Posterior cingulate gyrus (tissue), 11 donors: ENCODE measurements at places on chromosomes 3 and 15.
A peak's percentile ranks its signal among the peaks of the same experiment; 100 is the strongest.

DNA sequence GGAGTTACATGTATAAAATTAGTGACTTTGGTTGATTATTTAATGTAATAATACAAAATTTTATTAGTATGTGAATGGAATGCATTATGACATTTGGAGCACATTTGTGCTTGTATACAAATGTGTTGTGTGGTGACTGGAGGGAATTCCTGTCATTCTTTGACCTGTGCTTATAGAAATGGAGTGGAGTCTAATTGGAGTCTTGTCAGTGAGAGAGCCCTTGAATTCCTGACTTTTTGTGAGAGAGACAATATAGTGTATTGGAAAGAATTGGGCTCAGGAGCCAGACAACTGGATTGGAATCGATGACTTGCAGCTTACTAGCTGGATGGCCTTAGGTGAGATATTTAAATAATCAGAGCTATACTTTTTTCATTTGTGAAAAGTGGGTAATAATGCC lies 9.4 kb downstream of the TCF12 start:
- no peak for DNase-seq

- DNase-seq = no peak
Observed at GRCh38 chr3:5520237-5520636, 332.7 kb downstream of the EDEM1 start.

GRCh38 chr3:81195478-81195877 lies 566.0 kb downstream of the GBE1 start:
- no peak for DNase-seq

DNA sequence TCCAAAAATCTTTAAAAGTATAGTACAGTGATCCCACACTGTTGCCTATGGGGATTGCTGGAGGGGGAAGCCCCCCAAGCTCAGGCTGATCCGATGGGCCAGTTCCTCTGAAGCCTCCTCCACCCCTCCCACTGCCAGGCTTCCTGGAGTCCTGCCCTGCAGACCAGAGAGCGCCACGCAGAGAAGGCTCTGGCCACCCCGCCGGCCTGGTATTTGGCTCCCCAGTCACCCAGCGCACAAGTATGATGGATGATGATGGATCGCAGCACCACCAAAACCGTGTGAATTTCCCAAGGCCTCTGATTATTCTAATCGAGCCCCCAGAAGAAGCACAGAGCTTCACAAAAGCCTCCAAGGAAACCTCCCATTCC lies 259.0 kb downstream of the MECOM start:
- no peak for DNase-seq

DNA sequence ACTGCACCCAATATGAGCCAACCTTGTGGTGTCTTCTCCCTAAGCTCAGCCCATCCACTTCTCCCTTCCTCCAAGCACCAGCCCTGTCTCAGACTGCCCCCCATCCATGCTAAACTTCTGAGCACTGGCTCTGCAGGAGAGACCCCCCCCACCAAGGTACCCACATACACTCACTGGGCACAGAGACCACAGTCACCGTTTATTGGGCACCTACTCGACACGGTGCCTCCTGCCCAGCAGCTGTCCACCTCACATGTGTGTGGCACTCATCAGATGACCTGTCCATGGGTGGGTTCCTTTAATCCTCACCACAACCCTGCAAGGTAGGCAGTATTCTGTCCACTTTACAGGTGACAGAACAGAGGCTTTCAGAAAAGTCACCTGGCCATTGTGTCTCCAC lies 22.3 kb upstream of the SFMBT1 start:
- DNase-seq = no peak

GRCh38 chr3:8653800-8654408 lies 9.3 kb upstream of the SSUH2 start:
- no peak for DNase-seq

- no peak for DNase-seq
Observed at GRCh38 chr3:12908859-12909258, 67.5 kb upstream of the RPL32 start.

DNA sequence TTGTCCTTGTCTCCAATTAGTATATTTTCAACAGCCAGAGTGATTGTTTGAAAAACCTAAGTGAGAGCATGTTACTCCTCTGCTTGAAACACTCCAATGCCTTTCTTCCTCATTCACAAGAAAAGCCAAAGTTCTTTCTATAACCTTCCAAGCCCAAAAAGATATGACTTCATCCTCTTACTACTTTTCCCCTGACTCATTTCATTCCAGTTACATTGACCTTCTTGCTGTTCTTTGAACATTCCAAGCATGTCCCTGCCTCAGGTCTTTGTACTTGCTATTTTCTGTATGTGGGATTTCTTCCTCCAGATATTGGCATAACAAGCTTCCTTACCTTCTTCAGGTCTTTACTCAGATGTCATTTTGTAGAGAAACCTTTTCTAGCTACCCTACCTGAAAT lies 28.3 kb downstream of the EHHADH start:
- DNase-seq = no peak

- DNase-seq = no peak
Observed at GRCh38 chr3:13135251-13135810, 62.1 kb upstream of the IQSEC1 start.

GRCh38 chr3:66035763-66036477 lies 2.8 kb downstream of the MAGI1 start:
- DNase-seq = no peak

DNA sequence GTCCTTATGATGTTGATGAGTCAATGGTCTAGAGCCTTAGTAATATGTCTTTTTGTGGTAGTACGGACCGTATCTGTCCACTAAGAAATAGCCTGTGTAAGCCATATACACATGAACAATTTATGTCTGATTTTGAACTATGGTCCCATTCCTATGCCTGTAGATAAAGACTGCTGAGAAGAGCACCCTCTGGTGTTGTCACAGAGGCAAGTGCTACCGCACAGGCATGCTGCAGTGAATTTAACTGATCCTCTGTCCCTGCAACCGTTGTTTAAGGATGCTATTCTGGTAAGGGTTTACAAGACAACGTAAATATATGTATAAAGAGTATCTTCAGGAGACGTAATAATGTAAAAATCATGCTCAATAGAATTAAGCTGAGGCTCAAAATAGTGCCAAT lies 170.7 kb downstream of the UBE3A start:
- no peak for DNase-seq

DNA sequence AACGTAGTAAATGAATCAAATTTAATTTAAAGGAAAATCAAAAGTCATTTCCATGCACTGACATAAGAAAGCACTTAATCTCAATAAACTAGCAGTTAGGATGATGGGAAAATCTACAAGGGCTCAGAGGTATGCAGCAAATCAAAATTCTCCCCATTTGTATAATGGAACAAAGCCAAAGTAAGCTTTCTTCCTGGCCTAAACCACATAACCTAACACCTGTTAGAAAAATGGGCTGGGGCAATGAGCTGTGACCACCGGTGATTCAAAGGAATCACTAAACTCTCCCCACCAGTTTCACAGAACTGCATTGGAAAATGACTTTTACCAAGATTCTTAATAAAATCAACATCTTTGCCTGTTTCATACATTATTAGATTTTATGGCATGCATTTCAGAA lies 1024.3 kb downstream of the FHIT start:
- no peak for DNase-seq

GRCh38 chr3:186318135-186318534 lies 43.9 kb downstream of the DGKG start:
- no peak for DNase-seq

GRCh38 chr3:115825046-115825445 lies 201.7 kb downstream of the GAP43 start:
- DNase-seq = no peak

- no peak for DNase-seq
Observed at GRCh38 chr3:118772547-118773011, 262.1 kb downstream of the IGSF11 start.

- DNase-seq = no peak
Observed at GRCh38 chr15:46270481-46271147, 635.8 kb downstream of the SQOR start.

- no peak for DNase-seq
Observed at GRCh38 chr3:123483146-123483545, 34.3 kb upstream of the ADCY5 start.

GRCh38 chr3:179695672-179696313 lies 43.0 kb downstream of the USP13 start:
- DNase-seq = no peak

DNA sequence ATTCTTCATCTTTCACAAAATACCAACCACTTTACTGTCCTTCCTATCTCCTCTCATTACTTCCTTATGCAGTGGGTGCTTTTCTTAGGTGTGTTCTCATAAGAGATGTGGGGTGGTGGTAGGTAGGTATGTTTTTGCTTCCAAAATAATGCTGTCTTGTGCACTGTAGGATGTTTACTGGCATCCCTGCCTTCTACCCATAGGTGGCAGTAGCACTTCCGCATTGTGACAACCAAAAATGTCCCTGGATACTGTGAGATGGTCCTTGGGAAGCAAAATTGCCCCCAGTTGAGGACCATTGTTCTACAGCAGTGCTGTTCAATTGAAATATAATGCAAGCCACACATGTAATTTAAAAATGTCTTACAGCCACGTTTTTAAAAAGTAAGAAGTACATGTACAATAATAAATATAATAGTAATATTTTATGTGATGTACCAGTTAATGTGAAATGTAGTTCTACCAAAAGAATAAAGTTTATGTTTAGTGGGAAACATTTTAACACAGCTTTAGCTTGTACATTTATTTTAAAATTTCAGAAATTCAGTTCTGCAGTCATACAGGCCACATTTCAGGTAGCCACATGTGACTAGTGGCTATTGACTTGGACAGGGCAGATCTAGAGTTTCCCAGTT lies 75.2 kb downstream of the NEO1 start:
- peak; percentile 11 for DNase-seq

- no peak for DNase-seq
Observed at GRCh38 chr3:140152851-140153639, 218.1 kb downstream of the CLSTN2 start.

GRCh38 chr3:173529062-173529711 lies 131.6 kb downstream of the NLGN1 start:
- DNase-seq = no peak

DNA sequence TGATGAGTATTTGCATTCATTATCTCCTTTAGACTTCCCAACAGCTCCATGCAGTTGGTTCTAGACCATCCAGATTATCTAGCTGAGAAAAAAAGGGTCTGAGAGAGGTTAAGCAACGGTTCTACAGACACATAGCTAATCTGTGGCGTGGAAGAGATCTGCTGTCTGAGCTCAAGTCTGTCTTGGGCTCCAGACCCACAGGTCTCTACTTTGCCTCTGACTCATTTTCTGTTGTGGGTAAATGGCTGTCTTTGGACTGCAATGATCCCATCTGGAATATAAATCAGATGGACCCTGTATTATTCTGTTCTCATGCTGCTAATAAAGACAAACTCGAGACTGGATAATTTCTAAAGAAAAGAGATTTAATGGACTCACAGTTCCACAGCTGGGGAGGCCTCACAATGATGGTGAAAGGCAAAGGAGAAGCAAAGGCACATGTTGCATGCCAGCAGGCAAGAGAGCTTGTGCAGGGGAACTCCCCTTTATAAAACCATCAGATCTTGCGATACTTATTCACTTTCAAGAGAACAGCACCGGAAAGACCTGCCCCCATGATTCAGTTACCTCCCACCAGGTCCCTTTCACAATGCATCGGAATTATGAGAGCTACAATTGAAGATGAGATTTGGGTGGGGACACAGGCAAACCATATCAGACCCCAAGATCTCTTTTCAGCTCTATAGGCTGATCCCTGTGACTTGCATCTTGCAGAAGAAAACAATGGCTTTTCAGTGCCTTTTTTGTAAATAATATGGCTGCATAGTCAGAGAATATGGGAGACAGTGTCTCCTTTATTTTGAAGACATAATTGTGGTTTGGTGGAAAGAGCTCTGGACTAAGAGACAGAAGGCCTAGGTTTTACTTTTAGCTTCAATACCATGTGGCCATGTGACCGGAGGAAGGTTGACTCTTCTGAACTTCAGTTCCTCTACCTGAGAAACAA lies 24.7 kb downstream of the CEMIP start:
- DNase-seq = no peak

DNA sequence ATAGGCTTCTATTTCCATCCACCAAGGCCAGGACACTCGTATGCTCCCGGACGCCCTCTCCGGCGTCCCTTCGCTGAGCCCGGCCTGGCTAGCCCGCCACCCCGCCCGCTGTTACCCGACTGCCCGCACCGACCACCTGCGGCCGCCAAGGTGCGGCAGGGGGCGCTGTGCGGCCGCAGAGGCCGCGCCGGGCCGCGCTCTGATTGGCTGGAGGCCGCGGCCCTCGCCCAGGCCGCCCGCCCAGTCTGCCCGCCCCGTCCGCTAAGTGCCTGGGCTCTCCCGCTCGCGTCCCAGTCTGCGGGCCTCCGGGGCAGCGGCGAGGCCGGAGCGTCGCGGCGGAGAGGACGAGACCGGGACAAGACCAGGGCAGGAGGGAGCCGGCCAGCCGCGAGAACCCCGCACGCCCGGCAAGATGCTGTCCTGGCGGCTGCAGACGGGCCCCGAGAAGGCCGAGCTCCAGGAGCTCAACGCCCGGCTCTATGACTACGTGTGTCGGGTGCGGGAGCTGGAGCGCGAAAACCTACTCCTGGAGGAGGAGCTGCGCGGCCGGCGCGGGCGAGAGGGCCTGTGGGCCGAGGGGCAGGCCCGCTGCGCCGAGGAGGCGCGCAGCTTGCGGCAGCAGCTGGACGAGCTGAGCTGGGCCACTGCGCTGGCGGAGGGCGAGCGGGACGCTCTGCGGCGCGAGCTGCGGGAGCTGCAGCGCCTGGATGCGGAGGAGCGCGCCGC lies at the start of gene SYNM:
Gene SYNM, plus strand, starts transcription at position 293 of the 726 bp plus-strand sequence. Its CDS starts 120 bp downstream, at position 413.
- DNase-seq = peak; percentile 69

- peak; percentile 29 for DNase-seq
Observed at GRCh38 chr3:176785171-176785570, 412.1 kb downstream of the TBL1XR1 start.

DNA sequence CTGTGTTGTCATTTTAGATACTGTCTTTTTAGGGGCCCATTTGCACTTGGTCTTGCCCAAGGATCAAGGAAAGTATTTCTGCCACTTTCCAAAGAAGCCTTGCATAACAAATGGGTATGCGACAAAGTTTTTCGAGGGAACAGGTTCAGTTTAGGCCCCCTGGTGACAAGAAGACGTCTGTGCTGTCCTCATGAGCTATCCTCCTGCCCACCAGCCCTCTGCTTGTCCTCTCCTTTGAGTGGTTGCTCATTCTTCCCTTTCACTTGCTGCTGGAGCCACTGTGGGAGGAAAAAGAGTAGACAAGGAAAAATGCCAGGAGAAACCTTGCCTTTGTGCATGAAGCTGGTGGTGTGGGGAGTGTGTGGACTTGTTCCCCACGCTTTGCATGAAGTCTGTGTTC lies 171.9 kb downstream of the CACNA2D3 start:
- no peak for DNase-seq

DNA sequence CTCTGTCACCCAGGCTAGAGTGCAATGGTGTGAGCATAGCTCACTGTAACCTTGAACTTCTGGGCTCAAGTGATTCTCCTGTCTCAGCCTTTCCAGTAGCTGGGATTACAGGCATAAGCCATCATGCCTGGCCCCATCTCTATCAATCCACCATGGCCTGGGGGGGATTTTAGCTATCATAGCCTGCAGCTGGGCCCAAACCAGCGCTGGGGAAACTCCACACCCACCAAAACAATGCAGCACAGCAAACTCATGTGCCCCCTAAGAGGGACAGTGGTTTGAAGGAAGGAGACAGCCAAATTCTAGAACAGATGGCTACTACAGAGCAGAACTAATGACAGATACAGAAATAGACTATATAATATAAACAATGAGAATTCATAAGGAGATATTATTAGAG lies 13.8 kb upstream of the NSMCE3 start:
- no peak for DNase-seq
